ENCODE measurements at places on chromosomes 16 and 17.

DNA sequence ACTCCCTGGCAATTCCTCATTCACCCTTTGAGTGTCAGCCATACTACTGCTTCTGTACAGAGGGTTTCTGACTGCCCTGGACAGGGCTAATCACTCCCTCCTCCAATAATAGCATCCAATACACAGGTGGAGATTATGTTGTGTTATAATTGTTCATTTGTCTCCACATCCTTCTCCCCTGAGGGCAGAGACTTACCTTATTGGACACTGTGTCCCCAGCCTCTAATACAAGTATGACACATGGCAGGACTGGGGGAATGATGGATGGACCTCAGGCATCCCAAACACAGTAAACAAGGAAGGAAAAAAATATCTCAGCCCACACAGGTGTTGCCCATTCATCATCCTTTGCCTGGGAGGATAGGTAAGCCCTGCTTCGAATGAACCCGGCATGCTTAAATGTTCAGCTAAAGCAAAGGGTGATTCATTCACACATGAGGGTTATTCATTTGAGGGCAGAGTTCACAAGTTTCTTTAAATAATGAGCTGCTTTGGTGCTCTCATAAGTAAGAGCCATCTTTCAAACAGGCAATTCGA lies 34.8 kb downstream of the MMD start:
- DNase-seq = no peak

DNA sequence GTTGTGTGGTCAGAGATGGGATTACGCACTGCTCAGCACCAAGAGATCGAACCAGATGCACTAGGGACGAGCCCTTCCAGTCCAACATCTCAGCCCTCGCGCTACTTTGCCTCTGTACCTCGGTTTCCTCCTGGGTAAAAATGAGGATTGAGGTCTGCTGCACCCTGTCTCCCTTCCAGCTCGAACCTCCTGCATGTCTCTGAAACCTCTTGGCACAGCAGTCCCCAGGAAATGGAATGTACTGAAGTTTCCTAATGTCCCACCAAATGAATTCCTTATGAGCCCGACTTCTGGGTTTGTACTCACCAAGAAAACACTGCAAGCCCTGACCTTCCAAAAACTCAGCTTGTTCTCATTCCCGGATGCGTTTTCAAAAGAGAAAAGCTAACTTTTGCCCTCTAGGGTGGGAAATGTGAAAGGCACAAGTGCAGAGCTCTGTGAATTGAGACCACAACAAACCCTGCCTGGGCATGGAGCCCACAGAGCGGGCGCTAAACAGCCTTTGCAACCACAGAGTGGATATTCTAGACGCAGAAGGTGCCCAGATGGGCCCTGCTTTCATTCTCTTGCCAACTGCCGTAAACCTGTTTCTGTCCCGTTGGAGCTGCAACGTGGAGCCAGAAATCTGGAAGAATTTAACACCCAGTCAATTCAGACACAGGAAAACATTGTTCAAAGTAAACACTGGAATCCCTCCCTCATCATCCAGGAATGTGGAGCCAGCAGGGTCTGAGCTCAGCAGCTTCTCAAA lies 10.3 kb downstream of the CDRT4 start:
- no peak for DNase-seq

DNA sequence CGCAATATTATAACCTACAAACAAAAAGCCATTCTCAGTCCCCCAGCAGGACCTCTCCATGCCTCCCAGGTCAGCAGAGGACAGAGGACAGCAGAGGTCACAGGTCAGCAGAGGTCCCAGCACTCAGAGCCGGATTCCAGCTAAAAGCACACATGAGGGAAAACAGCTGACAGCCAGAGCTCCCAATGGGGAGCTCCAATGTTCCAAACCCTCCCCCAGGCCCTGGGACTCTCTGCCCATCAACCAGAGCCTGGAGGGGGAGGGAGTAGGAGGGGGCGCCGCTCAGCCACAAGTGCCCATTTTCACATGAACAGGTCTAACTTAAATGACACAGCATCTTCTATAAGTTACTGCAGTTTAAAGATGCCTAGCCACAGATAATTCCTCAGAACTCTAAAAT lies 77.5 kb downstream of the ANKRD11 start:
- DNase-seq = no peak

GRCh38 chr17:6487251-6488007 lies 43.2 kb downstream of the PIMREG start:
- no peak for DNase-seq

- no peak for DNase-seq
Measured at GRCh38 chr17:19306160-19307111, 56.1 kb downstream of the B9D1 start.

DNA sequence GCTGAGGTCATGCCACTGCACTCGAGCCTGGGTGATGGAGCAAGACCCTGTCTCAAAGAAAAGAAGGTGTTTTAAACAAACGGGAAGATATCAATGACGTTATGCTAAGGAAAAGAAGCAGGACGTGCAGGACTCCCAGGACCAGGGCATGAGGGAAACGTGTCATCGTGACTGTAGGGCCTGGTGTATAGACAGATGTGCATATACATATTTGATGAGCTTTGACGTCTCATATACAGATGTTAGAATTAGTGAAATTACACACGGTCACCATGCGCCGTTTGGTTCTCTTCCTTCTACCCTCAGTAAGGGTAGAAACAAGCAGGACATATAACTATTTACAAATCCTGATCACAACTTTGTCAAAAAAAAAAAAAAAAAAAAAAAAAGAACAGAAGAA lies 17.6 kb upstream of the PVALEF start:
- DNase-seq = no peak

- DNase-seq = no peak
Measured at GRCh38 chr16:29852654-29853053, 10.4 kb downstream of the CDIPT start.

DNA sequence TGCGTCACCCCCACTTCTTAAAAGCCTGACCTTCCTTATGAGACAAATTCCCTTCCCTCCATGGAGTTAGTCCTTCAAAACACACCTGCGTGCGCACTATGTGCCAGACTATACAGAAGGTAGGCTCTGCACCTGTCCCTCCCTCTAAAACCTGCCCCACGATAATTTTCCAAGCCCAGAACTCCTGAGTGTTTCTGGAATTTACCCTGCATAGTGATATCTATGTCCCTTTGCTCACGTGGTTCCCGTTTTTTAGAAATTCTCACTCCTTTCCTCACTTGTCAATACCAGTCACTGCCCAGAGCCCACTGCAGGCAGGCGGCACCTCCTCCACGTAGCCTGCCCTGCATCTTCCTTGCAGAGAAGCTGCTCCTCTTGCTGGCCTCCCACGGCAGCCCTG lies 82.2 kb downstream of the SLC6A2 start:
- no peak for DNase-seq

- DNase-seq = no peak
Measured at GRCh38 chr16:79286646-79287423, 313.7 kb downstream of the MAF start.

DNA sequence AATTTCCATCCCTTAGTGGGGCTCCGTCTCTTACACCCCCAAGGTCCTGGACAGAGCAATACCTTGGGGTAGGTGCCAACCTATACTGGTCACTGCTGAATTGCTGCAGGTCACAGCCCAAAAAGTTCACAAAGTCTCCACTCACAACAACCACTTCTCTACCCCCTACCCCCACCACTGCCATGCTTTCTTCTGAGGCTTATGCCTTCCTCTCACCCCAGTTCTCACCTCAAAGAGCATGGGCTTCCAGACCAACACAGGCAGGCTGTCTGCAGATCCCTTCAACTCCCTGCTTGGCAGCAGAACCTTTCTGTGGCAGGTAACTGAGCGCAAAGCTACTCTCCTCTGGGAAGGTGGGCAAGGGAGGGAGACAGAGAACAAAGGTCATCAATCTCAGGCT lies 35.5 kb downstream of the C16orf78 start:
- no peak for DNase-seq
